ENCODE measurements at places on chromosomes 6 and 20.

- DNase-seq, result no peak
Observed at GRCh38 chr6:144195671-144196270, 45.5 kb downstream of the STX11 start.

DNA sequence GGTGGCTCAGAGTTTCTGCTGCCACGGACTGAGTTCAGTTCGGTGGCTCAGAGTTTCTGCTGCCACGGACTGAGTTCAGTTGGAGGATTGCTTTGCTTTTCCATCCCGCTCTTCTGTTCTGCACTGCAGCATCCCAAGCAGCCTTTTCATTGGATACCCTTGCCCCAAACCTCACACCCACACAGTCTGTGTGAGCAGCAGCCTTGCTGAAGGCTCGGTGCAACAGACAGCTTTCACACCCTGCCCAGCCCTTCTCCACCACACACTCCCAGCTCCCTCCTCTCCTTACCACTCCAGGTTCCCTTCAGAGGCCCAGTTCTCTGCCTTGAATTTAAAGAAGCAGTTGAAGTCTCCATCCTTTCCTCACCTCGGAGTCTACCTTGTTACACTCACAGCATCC lies 52.5 kb upstream of the CHD6 start:
- DNase-seq, result no peak

GRCh38 chr20:41009946-41010345 lies 18.7 kb upstream of the TOP1 start:
- DNase-seq, result no peak

DNA sequence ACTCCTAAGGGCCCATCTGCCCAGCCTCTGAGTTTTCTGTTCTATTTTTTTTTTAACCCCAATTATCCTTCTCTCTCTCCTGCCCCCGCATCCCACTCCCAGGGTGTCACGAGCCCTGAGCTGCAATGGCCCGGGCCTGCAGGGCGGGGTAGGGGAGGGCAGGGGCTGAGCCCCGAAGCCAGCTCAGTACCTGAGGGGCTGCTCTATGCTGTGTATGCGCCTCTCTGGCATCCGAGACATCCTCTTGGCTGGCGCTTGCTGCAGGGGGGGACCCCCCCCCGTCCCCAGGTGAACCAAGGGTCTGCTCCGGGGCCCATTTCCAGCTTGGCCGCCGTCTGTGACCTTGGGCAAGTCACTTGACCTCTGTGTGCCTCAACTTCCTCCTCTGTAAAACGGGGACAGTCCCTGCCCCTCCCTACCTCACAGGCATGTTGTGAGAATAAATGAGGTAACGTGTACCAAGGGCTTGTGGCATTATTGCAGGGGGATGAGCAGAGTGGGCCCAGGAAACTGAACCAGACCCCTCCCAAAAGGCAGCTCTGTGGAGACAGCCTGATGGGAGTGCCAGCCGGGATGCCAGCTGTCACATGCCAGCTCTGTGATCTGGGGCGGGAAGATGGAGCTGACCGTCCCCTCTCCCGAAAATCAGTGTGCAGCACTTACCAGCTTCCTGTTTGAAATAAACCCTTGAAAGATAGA lies 13.0 kb upstream of the MYL9 start:
- DNase-seq, result no peak

- no peak for DNase-seq
Observed at GRCh38 chr6:113782636-113783035, 74.5 kb upstream of the MARCKS start.

DNA sequence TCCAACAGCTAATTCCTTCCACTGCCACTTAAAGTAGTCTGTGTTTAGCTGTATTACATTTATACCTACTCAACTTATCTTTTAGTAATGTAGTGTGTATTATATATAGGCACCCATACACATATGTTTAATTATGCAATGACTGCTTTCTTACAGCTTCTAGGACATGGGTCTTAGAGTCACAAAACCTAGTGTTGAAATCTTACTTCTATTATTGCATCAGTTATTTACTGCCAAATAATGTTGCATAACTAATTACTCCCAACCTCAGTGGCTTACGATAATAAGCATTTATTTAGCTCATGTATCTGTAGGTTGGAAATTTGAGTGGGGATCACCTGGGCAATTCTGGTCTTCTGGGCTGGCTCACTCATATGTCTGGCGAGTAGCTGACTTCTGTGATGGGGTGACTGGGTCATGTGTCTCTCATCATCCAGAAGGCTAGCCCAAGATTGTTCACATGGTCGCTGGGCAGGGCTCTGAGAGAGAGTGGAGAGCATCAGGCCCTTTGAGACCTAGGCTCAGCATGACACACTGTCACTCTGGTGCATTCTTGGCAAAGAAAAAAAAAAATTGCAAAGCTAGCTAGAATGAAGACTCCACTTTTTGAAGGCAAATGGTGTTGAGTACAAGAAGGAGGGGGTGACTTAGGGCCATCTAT lies 187.0 kb downstream of the PLCB1 start:
- DNase-seq, result no peak

DNA sequence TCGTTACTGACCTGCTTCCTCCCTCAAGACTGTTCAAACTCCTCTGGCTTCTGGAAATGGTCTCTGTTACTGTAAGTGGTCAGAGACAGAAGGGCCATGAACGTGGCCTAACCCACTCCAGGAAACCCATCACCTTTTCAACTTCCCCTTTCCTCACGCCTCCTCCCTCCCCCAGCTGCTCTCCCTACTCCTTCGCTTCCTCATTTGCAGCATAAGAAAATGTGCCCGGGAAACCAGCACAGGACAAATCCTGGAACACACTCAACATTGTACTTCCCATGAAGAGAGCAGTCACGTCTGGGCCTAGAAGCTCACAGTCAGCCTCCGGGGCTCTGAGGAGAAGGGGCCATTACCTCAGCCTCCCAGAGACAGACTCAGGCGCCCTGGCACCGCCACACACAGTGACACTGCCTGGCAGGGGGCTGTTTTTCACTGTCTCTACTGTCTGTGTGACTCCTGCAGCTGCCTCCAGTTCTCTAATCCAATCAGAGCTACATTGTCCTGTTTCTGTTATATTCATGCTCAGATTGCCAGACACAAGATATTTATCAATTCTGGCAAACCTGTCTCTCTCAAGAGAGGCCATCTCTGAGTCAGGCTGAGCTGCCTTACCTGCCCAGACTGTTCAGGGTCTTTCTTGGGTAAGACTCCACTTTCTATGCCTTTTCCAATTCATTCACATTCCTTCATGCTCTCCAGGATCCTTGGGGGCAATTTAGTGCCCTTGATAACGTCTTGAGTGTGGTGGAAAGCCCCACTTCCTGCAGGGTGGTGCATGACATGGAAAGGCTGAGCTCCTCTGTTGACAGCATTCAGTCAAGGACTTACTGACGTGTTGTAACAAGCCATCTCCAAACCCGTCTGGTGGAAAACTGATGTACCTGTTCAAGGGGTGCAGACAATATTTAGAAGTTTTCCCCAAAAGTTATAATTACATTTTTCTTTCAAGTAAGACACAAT lies 242.2 kb downstream of the HIVEP2 start:
- DNase-seq, result peak; percentile 30

DNA sequence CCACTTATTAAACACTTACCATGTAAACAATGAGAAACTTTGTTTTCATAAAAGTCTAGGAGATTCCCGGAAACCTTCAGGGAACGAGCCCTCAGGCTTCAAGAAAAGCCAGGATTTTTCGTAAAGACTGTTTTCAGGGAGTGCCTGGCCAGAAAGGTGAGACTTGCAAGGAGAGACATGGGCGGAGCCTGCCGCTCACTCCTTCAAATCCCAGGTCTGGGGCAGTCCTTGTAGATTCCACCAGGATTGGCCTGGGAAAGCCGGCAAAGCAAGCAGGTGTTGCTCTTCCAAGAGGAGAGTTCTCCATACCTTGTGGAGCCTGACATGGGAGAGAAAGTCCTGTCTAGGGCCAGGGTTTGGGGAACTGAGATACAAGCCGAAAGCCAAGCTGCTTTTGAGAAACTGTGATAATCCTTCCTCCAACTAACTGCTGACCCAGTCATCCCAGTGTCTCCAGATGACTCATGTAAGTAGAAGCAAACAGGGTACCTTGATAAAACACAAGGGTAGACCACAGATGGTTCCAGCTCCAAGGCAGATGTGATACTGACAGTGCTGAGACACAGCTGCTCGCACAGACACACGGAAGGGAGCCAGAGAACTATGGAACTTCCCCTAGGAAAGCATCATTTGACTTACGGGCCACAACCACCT lies 69.4 kb upstream of the NAA20 start:
- no peak for DNase-seq

DNA sequence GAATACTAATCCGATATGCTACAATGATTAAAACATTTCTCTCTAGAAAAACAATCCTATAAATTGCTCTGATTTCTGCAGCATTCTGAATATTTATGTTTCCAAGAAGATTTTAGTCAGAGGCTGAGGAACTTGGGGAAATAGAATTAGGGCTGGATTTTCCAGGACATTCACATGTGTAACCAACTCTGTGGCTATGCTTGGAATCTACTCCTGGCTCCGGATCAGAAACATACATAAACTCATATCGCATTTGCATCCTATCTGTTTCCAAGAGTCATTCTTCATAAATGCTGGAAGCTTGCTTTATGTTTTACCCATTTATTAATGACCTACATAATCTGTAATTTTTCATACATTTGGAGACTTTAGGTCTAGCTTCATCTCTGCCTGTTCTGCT lies 459.9 kb upstream of the MARCKS start:
- no peak for DNase-seq

GRCh38 chr6:108492131-108492766 lies 68.5 kb upstream of the FOXO3 start:
- DNase-seq, result no peak

DNA sequence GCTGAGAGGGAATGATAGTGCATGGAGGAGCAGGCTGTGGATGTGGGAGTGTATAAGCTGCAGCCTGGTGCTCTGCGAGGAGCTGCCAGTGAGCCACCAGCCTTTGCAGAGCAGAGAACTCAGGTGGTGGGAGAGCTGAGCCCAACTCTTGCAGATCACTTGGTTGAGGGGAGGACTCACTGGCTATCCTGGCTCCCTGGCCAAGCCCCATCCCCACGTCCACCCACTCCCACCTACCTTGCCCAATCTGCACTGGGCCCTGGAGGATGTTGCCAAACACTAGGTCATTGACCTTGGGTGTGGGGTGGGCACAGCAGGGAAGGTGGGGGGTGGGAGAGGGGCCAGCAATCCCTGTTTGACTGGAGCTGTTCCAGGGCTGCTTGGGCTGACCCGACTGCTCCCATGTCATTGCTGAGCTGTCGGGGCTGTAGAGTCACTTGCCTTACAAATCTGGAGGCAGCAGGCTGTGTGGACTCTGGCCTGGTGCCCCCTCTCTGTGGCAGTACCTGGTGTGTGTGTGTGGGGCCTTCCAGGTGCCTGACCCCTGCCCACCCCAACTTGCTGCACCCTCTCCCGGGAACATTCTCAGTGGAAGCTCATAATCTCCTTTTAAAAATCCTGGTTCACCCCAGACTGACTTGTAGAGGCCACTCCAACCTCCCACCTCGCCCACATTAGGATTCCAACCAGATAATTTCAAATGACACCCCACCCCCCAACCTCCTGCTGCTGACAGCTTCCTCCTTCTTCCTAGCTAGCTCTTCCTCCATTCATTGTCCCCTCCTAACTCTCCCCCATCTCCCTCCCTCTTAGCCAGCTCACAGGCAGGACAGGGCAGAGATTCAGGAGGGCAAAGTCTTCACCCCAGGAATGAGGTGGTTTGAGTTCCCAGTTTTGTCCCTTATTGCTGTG lies 162.3 kb downstream of the MRPL14 start:
- no peak for DNase-seq

All from C1 segment of cervical spinal cord (tissue), 14 donors.